ENCODE measurements at places on chromosomes 5 and 9.

- DNase-seq, result no peak
Measured at GRCh38 chr9:133331641-133332380, 4.2 kb downstream of the SURF6 start.

DNA sequence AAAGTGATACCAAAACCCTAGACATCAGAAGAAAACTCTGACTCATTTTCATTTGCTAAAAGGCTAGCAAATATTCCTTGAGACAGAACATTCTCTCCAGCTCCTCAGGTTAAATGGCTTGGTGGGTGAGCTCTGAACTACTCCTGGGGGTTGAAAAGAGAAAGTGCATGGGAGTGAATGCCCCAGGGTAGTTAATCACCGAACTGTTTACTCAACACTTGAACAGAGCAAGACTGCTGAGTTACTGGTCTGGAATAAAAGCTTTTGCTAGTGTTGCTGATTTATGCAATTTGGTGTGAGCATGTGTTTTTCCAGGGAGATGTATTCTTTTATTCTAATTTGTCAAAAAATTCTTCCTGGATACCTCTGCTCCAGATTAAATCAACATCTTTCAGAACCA is 88.3 kb upstream of the PRDM9 start:
- DNase-seq, result no peak

GRCh38 chr5:155587458-155587857 is 573.9 kb downstream of the KIF4B start:
- no peak for DNase-seq

- DNase-seq, result no peak
Measured at GRCh38 chr9:20513126-20513913, 109.0 kb downstream of the MLLT3 start.

GRCh38 chr9:113345190-113345589 is 4.2 kb upstream of the BSPRY start:
- DNase-seq, result no peak

DNA sequence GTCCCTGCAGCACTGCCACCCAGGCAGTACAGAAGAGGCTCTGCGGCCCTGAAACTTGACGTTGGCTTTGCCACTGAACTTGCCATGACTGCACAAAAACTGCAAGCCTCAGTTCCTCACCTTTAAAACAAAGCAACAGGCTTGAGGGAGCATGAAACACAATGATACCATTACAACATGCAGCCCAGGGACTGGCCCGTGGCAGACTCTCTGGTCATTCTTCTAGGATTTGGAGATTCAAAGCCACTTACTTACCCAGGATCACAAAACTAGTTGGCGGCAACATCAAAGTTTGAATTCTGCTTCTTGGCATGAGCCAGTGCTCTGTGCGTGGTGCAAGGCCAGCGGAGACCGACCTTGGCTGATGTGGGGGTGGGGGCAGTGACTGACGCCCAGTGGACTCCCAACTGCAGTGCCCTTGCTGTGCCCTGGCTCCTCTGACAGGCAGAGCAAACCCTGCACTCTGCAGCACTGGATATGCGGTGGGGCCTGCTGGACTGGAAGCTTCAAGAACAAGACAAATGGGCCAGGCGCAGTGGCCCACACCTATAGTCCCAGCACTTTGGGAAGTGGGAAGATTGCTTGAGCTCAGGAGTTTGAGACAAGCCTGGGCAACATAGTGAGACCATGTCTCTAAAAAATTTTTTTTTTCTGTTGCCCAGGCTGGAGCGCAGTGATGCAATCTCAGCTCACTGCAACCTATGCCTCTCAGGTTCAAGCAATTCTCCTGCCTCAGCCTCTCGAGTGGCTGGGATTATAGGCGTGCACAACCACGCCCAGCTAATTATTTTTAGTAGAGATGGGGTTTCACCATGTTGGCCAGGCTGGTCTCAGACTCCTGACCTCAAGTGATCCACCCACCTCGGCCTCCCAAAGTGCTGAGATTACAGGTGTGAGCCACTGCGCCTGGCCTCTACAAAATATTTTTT is 18.9 kb downstream of the SQSTM1 start:
- no peak for DNase-seq

Measured in NCI-H524 treated with DMSO at 0.1 percent for 48 hours (cell line).